ENCODE measurements at places on chromosomes 16 and 17.

DNA sequence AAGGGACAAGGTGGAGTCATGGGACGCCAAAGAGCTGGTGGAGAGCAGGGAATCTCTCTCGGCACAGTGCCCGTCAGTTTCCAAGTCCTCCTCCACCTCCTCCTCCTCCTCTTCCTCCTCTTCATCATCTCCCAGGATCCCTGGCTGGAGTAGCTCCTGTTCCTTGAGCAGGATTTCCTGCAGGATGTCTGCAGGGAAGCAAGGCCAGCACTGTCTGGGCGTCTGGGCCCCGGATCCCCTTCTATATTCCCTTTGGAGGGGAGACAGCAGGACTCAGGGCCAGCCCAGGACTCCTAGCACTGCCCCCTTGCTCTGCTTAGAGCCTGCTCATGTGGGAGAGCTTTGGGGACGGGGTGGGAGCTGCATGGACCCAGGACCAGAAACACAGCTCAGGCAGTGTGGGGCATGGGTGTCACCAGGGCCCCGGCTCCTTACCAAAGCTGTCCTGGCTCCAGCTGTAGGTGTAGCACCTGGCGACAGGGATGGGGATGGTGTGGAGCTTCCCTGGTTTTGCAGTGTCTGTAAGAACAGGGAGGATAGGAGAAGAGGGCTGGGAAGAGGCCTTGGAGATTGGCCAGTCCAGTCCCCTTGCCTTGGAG, 21.3 kb upstream of the PIK3R6 start:
- DNase-seq: no peak

- peak; percentile 50 for DNase-seq
Measured at GRCh38 chr17:77555741-77556291, 402.7 kb upstream of the TNRC6C start.

GRCh38 chr16:86462334-86463084, 47.8 kb upstream of the FOXF1 start:
- DNase-seq: no peak

- DNase-seq: no peak
Measured at GRCh38 chr16:68369697-68370580, 59.1 kb downstream of the PRMT7 start.

- no peak for DNase-seq
Measured at GRCh38 chr17:51124640-51125503, 4.2 kb upstream of the SPAG9 start.

- peak; percentile 26 for DNase-seq
Measured at GRCh38 chr17:37570527-37571093, 38.6 kb downstream of the SYNRG start.

- DNase-seq: no peak
Measured at GRCh38 chr16:90033387-90033786, 14.1 kb upstream of the DBNDD1 start.

DNA sequence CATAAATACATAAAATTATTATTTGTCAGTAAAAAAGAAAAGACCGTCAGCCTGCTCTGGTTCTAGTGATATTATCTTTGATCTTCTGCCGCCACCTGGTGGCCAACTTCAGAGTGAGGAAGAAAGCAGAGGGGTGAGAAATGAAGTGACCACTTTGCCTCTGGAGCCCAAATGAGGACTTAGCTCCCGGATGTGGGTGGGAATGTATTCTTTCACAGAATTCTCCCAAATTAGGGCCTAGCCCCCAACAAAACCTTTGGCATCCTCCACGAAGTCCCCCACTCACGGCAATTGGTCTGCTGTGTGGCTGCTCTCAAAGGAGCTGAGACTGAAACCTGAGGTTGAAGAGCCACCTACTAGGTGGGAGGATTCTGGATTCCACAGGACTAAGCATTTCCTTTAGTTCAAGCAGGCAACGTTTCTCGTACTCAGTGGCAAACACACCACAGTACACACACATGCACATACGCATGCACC, 4.9 kb upstream of the ZNF267 start:
- peak; percentile 80 for DNase-seq

GRCh38 chr16:82432261-82432660, 194.5 kb upstream of the CDH13 start:
- DNase-seq: peak; percentile 68

- DNase-seq: peak; percentile 55
Measured at GRCh38 chr17:41919165-41919817, 540 bp upstream of the ACLY start.

DNA sequence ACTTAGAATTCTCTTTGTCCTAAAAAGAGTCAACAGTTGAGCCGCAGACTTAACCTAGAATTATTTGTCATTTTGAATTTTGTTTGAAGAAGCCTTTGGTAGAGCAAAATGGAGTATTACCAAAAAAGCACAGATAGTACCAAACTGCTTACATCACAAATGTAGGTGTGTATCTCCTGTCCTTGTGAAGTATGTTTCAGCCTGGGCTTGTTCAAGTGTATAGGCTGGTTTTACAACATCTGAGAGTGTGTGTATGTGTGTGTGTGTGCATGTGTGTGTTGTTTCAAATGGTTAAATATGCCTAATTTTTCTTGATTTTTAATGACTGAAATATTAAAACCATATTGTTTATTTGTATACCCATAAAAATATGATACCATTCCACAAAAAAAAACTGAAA, 188.7 kb upstream of the AXIN2 start:
- DNase-seq: no peak

- no peak for DNase-seq
Measured at GRCh38 chr16:26475596-26475995, 591.1 kb upstream of the C16orf82 start.

GRCh38 chr16:17481736-17482135, 11.0 kb upstream of the XYLT1 start:
- DNase-seq: no peak

- no peak for DNase-seq
Measured at GRCh38 chr16:48212033-48212432, 32.1 kb upstream of the LONP2 start.

GRCh38 chr16:79104567-79104966, 496.0 kb downstream of the MAF start:
- DNase-seq: no peak

Data from dorsolateral prefrontal cortex (tissue), 122 donors.